ENCODE measurements at places on chromosomes 4 and X.
A peak's percentile ranks its signal among the peaks of the same experiment; 100 is the strongest.

DNA sequence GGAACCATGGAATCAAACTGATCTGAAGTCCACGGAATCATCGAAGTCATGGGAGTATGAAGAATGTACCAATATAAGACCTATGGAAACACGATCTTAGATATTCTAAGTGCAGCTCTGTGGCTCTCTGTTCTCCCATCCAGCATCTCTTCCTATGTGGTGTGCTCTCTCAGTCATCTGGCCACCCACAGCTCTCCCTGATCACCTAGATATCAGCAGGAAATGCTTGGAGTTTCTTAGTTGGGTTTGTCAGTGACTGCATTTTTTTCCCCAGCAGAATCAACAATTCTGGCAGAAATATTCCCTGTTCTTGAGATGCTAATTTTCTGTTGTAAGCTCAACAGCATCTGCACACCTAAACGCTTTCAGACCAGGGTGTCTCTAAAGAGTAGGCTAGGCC, 94.1 kb downstream of the GC start:
- no peak for DNase-seq

- no peak for DNase-seq
Measured at GRCh38 chr4:128481752-128482480, 194.3 kb upstream of the PGRMC2 start.

- no peak for DNase-seq
Measured at GRCh38 chr4:151267104-151267503, 9.9 kb upstream of the PRSS48 start.

- DNase-seq = no peak
Measured at GRCh38 chr4:66750273-66750672, 795.0 kb downstream of the CENPC start.

GRCh38 chr4:51851937-51852290, 9.0 kb downstream of the DCUN1D4 start:
- no peak for DNase-seq

DNA sequence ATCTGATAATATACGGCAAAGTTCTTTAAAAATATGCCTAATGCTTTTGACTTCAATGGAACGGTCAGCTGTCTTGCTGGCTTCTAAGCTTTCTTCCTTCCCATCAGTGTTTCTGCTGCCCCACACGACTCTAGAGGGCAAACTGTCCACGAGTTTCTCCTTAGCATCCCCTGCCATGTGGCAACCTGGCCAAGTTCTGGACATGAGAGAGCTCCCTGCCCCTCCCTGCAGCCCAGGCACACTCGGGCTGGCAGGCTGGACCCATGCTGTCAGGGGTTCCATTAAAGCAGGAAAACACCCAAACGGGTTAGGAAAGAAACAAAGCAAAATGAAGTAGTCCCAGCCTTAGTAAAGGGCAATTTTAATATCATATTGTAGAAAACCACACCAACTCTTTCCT, 38.8 kb downstream of the KDR start:
- DNase-seq = peak; percentile 16

GRCh38 chrX:69177511-69178162, 12.4 kb upstream of the PJA1 start:
- no peak for DNase-seq

DNA sequence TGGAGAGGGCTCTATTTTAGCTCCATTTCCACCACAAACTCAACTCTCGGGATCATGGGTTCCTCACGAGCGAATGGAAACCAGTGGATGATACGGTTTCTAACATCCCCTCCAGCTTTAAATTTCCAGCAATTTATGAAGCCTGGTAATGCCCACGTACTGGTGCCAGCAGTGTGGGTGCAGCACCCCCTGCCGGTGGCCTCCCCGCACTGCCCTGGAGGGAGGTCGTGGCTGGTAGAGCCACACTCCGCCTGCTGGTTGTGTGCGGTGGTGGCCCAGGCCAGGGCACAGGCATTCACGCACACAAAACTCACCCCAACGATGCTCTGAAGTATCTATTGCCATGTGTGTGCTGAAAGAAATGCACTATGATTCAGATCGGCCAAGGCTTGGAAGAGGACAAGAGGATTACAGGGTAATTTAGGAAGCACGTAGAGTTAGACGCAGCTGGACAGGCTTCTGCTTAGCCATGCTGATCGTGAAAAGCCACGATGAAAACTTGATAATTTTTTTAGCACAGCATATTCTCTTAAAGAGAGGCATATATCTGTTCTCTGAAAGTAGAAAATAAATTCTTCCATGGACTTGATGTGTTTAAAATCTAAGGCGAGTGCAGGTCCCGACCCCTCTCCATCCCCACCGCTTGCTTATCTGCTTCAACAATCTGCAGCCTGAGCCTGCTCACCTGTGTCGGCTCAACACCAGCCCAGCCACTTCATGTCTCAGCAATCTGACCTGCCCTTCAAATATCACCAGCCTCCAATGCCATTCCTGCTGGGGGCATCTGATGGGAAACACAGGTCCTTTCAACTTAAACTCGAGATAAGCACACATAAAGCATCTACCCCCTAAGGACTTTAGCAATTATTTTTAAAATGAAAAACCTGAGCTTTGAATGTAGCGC, 59.1 kb downstream of the SCD5 start:
- peak; percentile 30 for DNase-seq

DNA sequence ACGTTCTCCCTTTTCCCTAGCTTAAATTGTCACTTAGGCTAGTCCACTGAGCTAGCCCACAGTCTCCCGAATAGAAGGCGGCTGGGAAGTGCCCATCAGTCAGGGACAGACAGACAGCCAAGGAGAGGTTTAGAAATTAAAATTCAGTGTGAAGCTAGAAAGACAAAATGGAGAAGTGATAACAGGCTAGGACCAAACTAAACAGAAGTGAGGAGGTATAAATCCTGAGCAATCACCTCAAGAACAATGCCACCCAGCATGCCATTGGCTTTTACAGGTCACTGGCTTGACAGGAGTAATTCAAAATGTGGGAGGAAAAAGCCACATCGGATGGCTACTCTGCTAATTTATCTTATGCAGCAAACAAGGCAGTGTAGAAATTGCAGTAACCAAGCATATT, 138.9 kb downstream of the MAPK10 start:
- DNase-seq = no peak

- no peak for DNase-seq
Measured at GRCh38 chr4:155809835-155810234, 51.0 kb downstream of the GUCY1B1 start.

DNA sequence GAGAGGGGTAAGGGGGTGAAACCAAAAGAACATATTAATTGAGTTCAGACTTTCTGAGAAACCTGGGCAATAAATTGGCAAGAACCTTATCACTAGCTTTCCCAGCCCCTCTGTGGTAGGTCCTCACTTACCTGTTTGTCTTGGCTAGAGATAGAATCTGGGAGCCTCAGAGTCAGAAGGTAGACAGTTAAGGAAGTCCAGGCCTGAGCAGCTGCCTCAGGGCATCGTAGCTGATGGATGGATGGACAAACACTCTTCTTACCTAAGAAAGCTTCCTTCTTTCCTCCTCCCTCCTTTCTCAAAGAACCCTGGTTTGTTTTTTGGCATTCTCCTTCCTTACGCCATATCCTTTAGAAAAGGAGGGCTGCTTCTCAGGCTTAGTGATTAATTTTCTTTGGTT, 24.4 kb downstream of the FRAS1 start:
- DNase-seq = no peak

DNA sequence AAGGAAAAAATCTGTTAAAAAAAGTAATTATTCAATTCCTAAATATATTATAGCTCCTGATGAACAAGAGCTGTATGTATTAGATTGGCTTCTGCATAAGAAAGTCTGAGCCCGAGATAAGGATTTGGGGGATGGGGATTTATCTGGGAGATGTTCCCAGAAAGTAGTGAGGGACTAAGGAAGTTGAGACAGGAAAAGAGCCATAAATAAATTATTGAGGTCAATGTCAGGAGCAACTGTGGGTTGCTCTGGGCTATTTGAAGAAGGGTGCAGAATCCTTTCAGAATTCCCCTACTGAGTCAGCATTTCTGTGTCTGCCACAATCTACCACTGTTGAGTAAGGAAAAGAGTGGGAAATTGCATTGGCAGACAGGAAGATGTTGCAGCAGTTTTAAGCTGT, 3.1 kb upstream of the TDO2 start:
- DNase-seq = no peak

GRCh38 chrX:148940411-148940996, 440.1 kb downstream of the AFF2 start:
- no peak for DNase-seq

DNA sequence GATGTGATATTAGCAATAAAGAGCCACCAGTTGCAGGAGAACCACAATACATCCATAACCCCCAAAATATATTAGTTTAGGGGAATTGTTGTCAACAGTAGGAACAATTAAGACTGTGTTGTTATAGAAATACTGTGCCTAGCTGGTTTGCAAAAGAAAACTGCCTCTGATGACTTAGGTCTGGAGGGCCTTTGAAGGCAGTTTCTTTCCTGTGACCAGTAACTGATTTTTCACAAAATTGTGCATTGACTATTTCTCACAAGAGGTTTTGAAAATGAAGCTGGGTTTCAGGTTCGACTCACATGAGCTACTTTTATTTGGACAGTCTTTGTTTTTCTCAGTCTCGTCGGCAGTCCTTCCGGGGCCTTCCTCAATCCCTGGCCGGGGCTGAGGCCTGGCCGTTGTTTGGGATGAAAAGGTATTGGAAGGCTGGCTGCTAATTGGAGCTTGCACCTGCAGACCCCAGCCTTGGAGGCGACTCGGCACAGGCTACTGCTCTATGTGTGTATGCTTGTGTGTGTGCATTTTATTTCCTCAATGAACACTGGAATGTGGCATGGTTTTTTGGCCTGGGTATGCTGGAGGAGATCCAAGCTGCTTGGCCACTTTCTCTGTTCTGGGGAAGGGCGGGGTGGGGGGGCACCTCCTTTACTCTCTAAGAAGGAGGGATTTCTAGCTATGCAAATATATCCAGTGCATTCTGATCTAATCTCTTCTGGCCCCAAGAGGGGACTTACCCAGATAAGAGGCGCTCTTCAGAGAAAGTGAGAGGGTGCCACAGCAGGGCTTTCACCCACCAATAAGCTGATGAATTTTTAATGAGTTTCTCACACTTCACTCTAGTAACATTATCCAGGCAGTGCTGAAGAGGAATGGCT, 49.5 kb upstream of the LNX1 start:
- no peak for DNase-seq

DNA sequence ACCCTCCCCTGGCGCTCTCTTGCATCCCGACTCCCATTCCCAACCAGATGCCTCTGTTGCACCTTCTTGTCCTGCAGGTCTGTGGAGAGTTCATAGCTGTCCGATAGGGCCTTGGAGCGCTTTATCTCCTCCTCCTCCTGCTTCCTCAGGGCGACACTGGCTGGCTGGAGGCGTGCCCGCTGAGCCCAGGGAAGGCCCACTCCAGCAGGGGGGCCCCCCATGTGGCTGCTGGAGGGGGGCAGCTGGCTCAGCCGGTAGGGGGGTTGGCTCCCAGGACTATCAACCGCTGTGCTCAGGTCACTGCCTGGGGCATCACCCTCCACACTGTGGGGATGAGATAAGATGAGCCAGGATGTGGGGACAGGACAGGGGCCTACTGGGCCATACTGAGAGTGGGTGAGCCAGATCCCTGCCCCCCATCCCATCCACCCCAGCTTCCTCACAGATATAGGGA, 25.6 kb downstream of the IQSEC2 start:
- no peak for DNase-seq

DNA sequence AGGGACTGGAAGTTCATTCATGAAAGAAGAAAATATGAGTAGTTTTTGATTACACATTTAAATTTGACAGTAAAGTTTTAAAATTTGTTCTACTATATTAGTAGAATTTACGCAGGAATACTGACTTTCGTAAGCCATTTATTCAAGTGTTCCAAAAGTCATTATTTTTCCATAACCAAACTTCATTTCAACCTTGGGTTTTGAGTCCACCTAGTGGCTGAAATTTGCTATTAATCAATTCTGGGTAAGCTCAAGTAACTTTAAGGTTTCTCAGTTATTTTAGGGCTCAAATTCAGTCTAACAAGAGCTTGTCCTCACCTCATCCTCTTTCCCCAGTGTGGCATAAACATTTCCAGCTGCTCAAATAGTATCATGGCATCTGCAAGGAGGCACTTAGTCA, 175.4 kb downstream of the SH3BGRL start:
- no peak for DNase-seq

DNA sequence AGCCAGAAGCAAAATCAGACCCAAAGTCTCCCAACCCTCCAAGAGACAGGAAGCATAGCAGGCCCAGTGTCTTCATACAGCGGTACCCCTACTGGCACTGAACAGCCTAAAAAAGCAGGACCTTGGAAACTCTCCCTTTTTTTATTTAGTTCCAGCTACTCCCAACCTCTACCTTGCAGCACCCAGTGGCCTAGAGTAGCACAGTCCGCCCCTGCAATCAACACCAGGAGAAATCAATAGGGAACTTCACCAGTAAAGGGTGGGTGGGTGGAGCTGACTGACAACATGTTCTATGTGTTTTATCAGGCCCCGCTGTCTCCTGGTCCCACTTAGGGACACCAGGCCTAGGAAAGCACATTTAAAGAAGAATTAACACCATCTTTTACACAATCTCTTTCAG, 378.5 kb upstream of the CT83 start:
- DNase-seq = no peak

- no peak for DNase-seq
Measured at GRCh38 chr4:133062851-133063250, 86.2 kb upstream of the PCDH10 start.

- DNase-seq = no peak
Measured at GRCh38 chr4:153204728-153205648, 745 bp downstream of the TRIM2 start.

GRCh38 chrX:135112096-135112729, 8.1 kb downstream of the ETDB start:
- no peak for DNase-seq

DNA sequence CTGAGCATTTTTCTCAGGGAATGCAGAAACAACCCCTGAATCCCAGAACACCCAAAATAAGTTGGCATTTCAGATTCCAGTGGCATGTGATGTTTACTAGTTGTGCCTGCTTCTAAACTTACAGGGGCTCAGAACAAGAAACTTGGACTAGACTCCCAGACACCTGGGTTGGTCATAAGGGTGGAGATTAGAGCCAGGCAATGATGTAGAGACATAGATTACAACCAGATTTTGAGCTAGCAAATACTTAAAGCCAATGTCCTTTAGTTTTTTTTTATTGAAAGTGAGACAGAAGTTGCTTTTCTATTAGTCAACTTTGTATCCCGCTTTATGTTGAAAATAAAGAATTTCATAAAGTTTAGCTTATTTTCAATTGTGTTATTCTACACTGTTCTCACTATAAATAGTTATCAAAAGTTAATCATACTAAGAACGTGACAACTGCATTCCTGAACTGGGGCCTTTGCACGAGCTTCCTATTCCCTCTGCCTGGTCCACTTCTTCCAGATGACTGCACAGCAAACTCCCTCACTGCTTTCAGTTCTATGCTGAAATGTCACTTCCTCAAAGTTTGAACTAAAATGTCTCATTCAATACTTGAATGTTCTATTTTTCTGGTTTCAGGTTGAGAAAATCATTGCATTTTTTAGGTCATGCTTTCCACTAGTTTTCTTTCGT, 224.7 kb upstream of the PPP1R2C start:
- DNase-seq = no peak

- no peak for DNase-seq
Measured at GRCh38 chr4:107757864-107758476, 37.9 kb upstream of the PAPSS1 start.

GRCh38 chrX:130053236-130053635, 57.1 kb downstream of the ELF4 start:
- DNase-seq = no peak
